ENCODE measurements at places on chromosomes 16 and 17. TPM values are rescaled to one million over a fixed set of nuclear protein-coding genes. Genes with fewer than 3 reads are reported as not detected.

DNA sequence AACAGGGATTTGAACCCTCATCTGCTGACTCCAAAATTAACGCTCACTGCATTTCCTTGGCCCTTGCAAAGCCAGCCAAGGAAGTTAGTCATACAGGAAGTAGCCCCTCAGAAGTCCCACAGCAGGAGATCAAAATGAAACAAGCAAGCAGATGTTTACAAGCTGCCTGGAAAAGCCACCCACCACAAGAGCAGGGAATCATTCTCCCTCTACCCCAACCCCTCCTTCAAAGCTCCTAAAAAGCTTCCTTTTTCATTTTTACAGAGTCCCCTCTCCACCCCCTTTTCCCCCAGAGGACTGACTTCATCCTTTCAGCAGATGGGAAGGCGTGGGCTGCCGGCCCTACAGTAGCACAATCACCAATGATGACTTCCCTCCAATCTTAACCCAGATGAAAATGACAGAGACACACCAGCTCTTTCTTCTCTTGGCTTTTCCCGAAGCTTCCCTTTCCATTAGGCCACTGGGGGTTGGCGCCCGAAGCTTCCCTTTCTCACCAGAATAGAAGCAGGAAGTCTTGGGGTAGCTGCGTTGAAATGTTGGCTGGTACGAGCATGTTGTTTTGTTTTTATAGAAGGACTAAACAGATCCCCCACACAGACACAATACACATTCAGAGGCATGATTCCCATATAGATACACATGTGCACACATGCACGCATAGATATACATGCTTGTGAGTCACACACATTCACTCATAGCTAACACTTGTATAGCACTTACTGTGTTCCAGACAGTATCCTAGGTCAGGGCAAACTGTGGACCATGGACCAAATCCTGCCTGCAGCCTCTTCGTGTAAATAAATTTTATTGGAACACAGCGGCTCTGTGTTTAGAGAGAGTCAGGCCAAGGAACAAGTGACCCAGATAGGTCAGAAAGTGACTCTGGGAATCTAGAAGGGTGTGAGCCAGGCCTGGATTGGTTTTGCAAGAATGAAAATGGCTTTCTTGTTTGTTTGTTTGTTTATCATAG, 17.4 kb downstream of the ITPRIPL2 start:
- DNase-seq: no peak
- H3K27ac ChIP-seq: peak overlapping the region; percentile 91
- peak overlapping the region; percentile 43 for H3K4me3 ChIP-seq
- no peaks in the 10 kb centered on the region for H3K36me3 ChIP-seq
- peaks cover 36% of the 10 kb centered on the region for H3K4me1 ChIP-seq

DNA sequence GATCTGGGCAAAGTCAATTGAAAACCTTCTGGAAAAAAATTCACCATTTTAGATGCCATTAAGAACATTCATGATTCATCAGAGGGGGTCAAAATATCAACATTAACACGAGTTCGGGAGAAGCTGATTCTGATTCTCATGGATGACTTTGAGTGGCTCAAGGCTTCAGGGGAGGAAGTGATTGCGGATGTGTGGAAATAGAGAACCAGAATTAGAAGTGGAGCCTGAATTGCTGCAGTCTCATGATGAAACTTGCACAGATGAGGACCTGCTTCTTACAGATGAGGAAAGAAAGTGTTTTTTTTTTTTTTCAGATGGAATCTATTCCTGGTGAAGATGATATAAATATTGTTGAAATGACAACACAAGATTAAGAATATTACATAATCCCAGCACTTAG, 12.9 kb downstream of the ITGAX start:
- no peak overlapping the region for H3K27ac ChIP-seq
- H3K36me3 ChIP-seq: no peaks in the 10 kb centered on the region
- no peak overlapping the region for H3K4me3 ChIP-seq
- H3K27me3 ChIP-seq: peaks cover 16% of the 10 kb centered on the region
- no peak for DNase-seq

The KRT39 gene
- total RNA-seq: not detected

The LHX1 gene
- not detected for total RNA-seq

The WNT3 gene
- 4.9 TPM for total RNA-seq

The CLDN6 gene
- total RNA-seq: 0.27 TPM

DNA sequence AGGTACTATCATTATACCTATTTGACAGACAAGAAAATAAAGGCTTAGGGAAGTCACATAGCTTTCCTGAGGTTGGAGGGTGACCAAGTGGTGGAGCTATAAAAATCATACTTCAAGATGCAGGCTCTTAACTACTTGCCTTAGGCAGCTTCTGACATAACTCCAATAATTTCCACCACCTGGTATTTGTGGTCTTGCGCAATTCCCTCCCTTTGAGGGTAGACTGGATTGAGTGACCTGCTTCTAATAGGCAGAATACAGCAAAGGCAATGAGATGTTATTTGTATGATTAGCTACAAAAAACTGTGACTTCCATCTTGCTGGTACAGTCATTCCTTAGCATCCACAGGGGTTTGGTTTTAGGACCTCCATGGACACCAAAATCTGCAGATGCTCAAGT, 385.5 kb downstream of the TMEM114 start:
- no peaks in the 10 kb centered on the region for H3K4me1 ChIP-seq
- no peaks in the 10 kb centered on the region for H3K36me3 ChIP-seq
- no peaks in the 10 kb centered on the region for H3K27me3 ChIP-seq
- H3K27ac ChIP-seq: no peak overlapping the region

The USP31 gene
- 9.3 TPM for total RNA-seq

The ZDHHC7 gene
- 50.2 TPM for total RNA-seq

The CORO6 gene
- total RNA-seq: 6.7 TPM

GRCh38 chr17:67689534-67690177, 28.1 kb upstream of the NOL11 start:
- H3K36me3 ChIP-seq: no peaks in the 10 kb centered on the region
- no peaks in the 10 kb centered on the region for H3K27me3 ChIP-seq
- H3K4me3 ChIP-seq: no peak overlapping the region
- H3K4me1 ChIP-seq: peaks cover 6% of the 10 kb centered on the region

DNA sequence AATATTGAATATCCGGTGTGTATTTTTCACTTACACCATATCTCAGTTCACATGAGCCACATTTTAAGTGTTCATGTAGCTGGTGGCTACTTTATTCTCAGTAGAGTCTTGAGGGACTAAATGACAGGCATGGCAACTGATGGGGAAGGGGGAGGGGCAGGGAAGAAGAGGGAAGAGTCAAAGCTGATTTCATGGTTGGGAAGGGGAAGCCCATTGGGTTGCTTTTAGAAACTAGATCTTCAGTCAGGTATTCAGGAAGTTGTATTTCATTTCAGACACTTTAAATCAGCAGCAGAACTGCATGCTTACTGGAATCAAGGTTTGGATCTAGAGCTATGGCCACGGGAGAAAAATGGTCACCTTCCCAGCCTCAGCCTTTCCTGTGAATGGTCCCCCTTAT, 2.9 kb upstream of the WIPI1 start:
- no peaks in the 10 kb centered on the region for H3K27me3 ChIP-seq
- H3K36me3 ChIP-seq: no peaks in the 10 kb centered on the region
- H3K4me3 ChIP-seq: no peak overlapping the region
- peaks cover 31% of the 10 kb centered on the region for H3K4me1 ChIP-seq
- no peak for DNase-seq

DNA sequence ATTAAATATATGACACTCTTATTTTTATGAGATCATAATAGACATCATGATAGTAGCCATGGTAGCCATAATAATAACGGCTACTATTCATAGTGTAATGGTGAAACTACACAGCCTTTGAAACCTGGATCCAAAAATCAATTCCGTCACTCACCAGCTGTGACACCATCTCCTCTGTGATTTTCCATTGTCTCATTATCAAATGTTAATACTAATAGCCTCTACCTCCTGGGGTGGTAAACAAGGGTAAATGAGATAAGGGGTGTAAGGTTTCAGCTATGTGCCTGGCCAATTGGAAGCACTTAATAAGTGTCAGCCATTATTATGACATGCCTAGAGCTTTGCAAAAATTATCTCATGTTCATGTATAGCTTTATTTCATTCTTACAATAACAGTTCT, 88.6 kb downstream of the CACNG3 start:
- H3K27me3 ChIP-seq: no peaks in the 10 kb centered on the region
- no peak overlapping the region for H3K27ac ChIP-seq
- H3K4me3 ChIP-seq: no peak overlapping the region
- no peaks in the 10 kb centered on the region for H3K36me3 ChIP-seq
- H3K4me1 ChIP-seq: no peaks in the 10 kb centered on the region

Measured in chondrocyte (in vitro differentiated cells).